Karpas-422 (cell line): ENCODE measurements at places on chromosomes 2 and 18. TPM values are rescaled to one million over a fixed set of nuclear protein-coding genes. Genes with fewer than 3 reads are reported as not detected.

GRCh38 chr2:200301953-200302858 is 4.3 kb upstream of the SPATS2L start:
- DNase-seq: no peak

GRCh38 chr18:9008709-9009635 is 93.5 kb upstream of the NDUFV2 start:
- DNase-seq: no peak

- DNase-seq: no peak
Observed at GRCh38 chr2:96832754-96833507, 10.9 kb downstream of the ANKRD23 start.

DNA sequence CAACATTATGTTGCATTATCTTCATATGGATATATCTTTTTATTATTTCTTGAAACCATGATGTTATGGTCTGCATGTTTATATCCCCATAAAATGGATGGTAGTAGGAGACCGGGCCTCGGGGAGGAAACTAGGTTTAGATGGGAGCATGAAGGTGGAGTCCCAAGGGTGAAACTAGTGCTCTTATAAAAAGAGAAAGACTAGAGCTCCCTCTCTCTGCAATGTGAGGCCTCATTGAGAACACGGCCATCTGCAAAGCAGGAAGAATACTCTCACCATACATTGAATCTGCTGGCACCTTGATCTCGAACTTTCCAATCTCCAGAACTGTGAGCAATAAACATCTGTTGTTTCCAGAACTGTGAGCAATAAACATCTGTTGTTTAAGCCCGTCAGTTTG is 64.0 kb downstream of the NXPH2 start:
- DNase-seq: peak; percentile 70

The CD8B gene
- total RNA-seq: not detected in 2 replicates

The IL1R1 gene
- total RNA-seq: not detected in 2 replicates

The DSC3 gene
- 0.04 and 0.22 TPM in 2 replicates for total RNA-seq
